Left lobe of liver (tissue), 2 donors: ENCODE measurements at places on chromosomes 6 and 20. TPM values are rescaled to one million over a fixed set of nuclear protein-coding genes. Genes with fewer than 3 reads are reported as not detected.

DNA sequence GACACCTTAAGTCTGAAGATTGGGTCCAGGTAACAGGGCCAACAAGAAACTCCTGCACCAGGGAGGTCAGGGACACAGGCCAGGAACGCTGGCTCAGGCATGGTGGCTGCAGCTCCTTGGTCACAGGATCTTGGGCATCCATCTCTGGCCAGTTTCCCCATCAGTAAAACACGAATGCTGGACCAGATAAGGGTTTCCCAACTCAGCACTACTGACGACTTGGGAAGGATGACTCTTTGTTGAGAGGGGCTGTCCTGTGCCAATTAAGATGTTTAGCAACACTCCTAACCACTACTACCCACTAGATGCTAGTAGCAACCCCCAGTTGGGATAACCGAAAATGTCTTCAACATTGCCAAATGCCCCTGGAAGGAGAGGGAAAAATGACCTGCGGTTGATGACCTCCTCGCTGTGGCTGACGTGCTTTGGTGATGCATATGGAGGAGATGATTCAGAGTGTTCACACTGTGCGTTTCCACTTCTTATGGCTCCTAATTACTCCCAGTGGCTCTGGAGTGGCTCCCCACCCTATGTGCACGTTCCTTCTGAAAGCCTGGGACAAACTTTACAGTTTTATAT lies 261.9 kb downstream of the CDH26 start:
- DNase-seq: no peak

- no peak for DNase-seq
These were observed 33.9 kb downstream of the GABRR1 start for GRCh38 chr6:89183294-89183693.

BEND6 gene
- not detected for total RNA-seq

- DNase-seq: no peak
These were observed 93.3 kb downstream of the CAP2 start for GRCh38 chr6:17486680-17487079.

GRCh38 chr20:4071178-4071693 lies 55.9 kb upstream of the RNF24 start:
- peak; percentile 31 for DNase-seq

SLC4A11 gene
- total RNA-seq: 0.18 TPM

TNFRSF21 gene
- total RNA-seq: 2.8 TPM

PBOV1 gene
- not detected for total RNA-seq

GRCh38 chr6:57024321-57024720 lies 22.2 kb upstream of the KIAA1586 start:
- DNase-seq: no peak

GRCh38 chr6:159953091-159953601 lies 15.7 kb upstream of the IGF2R start:
- DNase-seq: peak; percentile 61

RPP40 gene
- 3.5 TPM for total RNA-seq

DNA sequence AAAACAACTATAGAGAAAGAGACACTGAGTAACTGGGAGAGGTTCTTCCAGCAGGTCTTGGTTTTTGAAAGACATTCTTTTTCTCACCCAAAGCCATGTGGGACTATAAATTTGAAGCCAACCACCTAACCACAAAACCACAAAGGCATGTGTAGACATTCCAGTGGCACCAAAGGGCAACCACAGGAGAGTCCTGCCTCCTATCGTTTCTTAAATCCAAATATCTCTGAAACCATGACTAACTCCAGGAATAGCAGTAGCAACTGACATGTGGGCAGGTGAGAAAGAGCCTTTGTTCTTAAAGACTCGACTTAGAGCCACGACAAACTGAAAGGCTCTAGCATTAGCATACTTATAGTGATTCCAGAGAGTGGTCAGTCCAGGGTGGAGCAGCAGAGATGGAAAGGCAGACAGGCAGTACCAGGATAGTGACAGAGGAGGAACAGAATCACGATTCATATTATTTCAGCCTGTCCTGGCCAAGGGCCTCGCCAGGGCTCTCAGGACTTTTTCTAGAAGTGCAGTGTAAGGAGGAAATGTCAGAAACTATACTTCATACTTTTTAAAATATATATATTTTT lies 9.4 kb upstream of the COL9A1 start:
- DNase-seq: no peak

GRCh38 chr6:137631323-137631722 lies 137.1 kb upstream of the OLIG3 start:
- no peak for DNase-seq

DNA sequence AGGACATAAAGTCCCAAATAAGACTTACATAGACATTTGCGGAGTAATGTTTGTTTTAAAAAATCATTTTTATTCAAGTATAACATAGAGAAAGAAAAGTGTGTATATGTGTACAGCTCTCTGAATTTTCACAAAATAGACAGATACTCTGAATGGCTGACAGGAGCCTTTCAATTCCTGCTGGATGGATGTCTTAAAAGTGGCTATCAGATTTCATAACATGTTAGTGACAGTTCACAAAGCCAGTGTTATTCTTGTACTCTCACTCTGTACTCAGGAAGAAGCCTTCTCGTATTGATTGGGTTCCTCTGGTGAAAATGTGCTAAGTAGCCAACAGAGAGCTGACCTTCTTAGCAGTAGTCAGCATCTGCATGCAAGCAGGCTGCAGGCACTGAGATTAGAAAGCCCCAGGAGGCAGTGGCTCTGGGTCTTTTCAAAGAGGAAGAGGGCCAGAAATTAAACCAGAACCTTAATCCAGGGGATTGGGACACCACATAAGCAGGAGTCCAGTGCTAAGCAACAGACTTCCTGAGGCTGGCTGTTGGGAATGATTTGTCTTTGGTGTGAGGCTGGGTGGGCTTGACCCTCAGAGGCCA lies 19.7 kb downstream of the SLC17A4 start:
- DNase-seq: no peak

GRCh38 chr20:40680161-40680959 lies 8.7 kb downstream of the MAFB start:
- no peak for DNase-seq

CLVS2 gene
- not detected for total RNA-seq

DNA sequence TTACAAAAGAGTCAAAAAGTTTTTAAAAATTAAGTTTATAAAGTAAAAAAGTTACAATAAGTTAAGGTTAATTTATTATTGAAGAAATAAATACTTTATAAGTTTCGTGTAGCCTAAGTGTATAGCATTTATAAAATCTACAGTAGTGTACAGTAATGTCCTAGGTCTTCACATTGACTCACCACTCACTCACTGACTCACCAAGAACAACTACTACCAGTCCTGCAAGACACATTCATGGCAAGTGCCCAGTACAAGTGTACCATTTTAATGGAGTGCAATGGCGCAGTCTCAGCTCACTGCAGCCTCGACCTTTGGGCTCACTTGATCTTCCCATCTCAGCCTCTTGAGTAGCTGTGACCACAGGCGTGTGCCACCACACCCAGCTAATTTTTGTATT lies 128.2 kb downstream of the GPX5 start:
- no peak for DNase-seq

DNA sequence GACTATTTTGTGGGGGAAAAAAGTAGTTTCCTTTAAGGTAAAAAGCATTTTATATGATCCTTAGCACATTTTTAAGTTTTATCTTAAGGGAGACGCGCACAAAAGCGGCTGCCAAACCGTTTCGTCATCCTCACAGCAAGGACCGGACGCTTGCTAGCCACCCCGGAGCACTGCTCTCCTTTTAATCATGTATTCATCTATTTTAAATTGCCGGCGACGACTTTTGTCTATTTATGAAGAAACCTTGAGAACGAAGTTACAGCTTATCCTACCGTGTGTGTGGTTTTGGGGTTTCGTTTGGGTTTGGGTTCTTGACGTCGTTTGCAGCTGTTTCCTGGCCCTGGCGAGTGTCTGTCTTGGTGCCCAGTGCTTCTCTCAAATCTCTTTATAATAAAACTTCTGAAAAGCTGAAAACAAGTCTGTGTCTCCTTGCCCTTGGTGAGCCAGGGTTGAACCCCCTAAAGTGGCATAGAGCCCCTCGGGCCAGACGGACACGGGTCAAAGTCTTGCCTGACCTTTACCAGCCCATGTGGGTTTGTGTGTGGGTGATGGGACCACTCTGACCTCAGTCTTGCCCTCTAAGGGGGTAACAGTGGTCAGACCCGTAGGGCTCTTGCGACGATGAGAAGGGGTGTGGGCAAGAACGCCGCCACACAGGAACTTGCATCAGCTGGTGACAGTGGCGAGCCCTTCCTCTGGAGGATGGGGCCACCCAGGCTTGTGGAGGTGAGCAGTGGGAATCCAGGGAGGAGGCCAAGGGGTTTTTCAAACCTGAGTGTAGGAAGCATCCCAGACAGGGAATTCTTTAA lies 117.6 kb downstream of the JPH2 start:
- no peak for DNase-seq

GRCh38 chr6:158596861-158597260 lies 37.0 kb downstream of the TMEM181 start:
- no peak for DNase-seq

- no peak for DNase-seq
These were observed 1.1 kb upstream of the SLC2A10 start for GRCh38 chr20:46708172-46708860.

- no peak for DNase-seq
These were observed 15.0 kb downstream of the JPH2 start for GRCh38 chr20:44171775-44172571.

- peak; percentile 64 for DNase-seq
These were observed 99.7 kb downstream of the ATP9A start for GRCh38 chr20:51668515-51668914.

DNA sequence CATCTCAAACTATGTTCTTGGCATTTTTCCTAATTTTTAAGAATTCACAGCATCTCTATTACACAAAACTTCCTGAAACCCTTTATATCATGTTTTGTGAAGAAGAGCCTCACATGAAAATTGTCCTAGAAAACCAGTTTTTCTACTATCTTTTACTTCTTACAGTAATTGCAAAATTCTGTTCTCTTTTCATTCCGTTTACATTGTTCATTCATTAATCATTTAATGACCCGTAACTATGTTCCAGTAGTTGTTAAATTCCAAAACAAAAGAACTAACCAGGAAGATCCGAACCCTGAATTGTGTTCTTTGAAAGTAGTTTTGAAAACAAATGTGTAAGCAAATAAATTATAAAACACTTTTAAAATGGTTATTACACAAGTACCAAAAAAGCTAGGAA lies 597.0 kb downstream of the EYS start:
- DNase-seq: no peak

OVOL2 gene
- 0.18 TPM for total RNA-seq
